ENCODE measurements at places on chromosomes 2 and 18. TPM values are rescaled to one million over a fixed set of nuclear protein-coding genes. Genes with fewer than 3 reads are reported as not detected.

Gene NT5C1B
- not detected for total RNA-seq

DNA sequence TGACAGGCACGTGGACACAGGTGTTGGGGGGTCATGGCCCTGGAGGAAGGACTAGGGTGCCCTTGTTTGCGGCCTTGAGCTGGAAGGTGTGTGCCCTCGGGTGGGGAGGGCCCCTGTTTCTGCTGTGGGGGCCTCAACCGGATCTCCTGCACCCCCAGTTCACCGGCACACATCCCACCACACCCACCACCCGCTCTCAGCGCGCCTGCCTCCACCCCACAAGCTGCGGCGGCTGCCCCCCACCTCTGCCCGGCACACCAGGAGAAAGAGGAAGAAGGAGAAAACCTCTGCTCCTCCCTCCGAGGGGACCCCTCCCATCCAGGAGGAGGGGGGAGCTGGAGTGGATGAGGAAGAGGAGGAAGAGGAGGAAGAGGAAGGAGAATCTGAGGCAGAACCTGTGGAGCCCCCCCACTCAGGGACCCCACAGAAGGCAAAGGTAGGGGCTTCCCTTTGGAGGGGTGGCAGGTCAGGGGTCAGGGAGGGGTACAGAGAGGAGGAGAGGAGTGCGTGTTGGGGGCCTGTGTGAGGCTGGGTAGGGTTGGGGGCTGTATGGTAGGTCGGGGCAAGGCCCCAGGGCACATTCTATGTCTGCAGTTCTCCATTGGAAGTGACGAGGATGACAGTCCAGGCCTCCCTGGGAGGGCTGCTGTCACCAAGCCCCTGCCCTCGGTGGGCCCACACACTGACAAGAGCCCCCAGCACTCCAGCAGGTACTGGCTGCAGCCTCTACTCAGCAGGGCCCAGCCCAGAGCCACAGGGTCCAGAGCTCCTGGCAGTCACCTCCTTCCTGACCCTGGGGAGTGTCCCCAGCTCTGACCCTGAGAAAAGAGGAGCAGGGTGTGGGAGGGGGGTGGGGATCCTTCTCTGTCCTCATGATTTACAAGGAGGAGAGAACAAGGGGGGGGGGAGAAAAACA is 1.8 kb downstream of the SLC4A3 start:
- DNase-seq: no peak
- peak overlapping the region; percentile 44 for H3K4me3 ChIP-seq
- H3K36me3 ChIP-seq: no peaks in the 10 kb centered on the region
- H3K4me1 ChIP-seq: peaks cover 79% of the 10 kb centered on the region

DNA sequence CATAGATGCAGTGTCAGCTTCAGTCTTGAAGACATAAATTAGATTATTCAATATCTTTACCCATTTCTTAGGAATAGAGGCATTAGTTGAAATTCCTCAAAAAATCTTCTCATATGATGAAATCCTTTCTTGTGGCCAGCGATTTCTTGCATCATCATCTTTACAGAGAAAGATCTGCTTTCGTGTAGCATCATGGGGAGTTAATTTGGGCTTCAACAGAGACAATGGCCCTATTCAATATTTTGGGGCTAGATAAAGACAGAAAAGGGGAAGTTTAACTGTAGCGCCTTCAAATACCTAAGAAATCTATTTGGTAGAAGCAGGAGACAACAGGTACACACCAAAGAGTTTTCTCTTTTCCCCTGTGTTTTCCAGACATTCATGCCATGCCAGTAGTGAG is 73.8 kb downstream of the TGFA start:
- no peaks in the 10 kb centered on the region for H3K4me1 ChIP-seq
- no peaks in the 10 kb centered on the region for H3K36me3 ChIP-seq
- H3K4me3 ChIP-seq: no peak overlapping the region
- no peak for DNase-seq
- no peak overlapping the region for H3K27ac ChIP-seq
- no peaks in the 10 kb centered on the region for H3K27me3 ChIP-seq

DNA sequence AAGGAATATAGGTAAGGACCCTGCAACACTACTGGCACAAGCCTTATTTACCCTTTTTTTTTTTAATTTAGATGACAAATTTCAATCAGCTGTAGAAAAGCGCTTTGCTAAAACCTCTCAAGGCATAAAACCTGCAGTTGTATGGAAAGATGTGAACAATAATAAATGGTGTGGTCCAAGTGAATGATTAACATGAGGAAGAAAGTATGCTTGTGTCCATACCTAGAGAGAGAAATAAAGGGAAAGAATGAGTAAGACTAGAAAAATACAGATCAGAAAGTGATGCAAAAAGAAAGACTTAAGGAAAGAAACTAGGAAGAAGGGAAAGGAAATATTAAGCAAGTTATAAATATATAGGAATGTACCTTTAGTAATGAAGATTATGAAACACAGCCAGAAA is 119.2 kb upstream of the SCN7A start:
- no peaks in the 10 kb centered on the region for H3K4me1 ChIP-seq
- H3K36me3 ChIP-seq: no peaks in the 10 kb centered on the region
- H3K27ac ChIP-seq: no peak overlapping the region
- DNase-seq: no peak
- H3K4me3 ChIP-seq: no peak overlapping the region

GRCh38 chr2:64524604-64525316 is 632 bp downstream of the AFTPH start:
- H3K4me1 ChIP-seq: peaks cover 41% of the 10 kb centered on the region
- H3K27me3 ChIP-seq: no peaks in the 10 kb centered on the region
- no peaks in the 10 kb centered on the region for H3K36me3 ChIP-seq
- peak overlapping the region; percentile 94 for H3K4me3 ChIP-seq
